Activated CD4-positive, alpha-beta T cell treated with anti-CD3 and anti-CD28 coated beads for 36 hours (primary cell): ENCODE measurements at places on chromosomes 2 and 18. TPM values are rescaled to one million over a fixed set of nuclear protein-coding genes. Genes with fewer than 3 reads are reported as not detected.

Gene C2orf78
- not detected for total RNA-seq

Gene ALKAL2
- total RNA-seq, result not detected

GRCh38 chr2:54471221-54471711 is 15.1 kb downstream of the SPTBN1 start:
- no peak overlapping the region for H3K27ac ChIP-seq
- no peak for DNase-seq
- H3K4me1 ChIP-seq, result no peaks in the 10 kb centered on the region
- H3K27me3 ChIP-seq, result peaks cover 3% of the 10 kb centered on the region
- no peak overlapping the region for H3K4me3 ChIP-seq

DNA sequence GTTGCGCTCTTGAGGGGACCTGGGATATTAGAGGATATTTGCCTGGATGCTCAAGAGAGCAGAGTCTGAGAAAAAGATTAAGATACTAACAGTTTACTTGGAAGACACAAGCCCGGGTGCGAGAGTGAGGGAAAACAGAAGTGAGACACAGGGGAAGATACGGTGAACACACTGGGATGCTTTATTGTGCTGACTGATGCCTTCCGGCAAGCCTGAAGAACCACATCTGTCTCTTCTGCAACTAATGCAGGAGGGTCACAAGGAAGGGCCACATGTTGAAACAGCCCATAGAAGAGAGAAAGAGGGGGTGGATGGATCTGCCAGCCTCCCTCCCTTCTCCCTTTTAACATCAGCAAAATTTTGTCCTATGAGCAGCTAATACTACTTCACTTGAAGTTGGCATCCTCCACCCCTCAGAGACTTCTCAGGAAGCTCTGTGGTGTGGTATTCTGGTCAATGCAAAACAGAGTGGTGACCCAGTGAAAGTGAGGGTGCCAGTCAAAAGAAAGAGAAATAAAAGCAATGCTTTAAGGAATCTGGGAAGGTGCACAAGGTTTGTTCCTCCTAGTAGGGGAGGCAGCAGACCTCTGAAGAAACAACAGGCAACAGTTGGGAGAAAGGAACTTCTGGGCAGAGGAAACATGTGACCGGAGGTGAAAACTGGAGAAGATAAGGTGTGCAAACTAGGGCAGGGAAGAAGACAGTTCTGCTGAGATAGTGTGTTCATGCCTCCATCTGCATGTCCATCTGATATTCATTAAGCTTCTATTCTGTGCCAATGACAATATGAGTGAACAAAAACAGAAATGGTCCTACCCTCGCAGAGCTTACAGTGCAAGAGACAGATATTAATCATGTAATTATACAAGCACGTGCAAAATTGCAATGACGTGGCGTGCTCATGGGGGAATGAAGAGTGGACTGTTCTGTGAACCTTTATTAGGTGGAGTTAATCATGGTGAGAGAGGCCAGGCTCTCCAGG is 107.1 kb downstream of the LYPD6B start:
- no peak for DNase-seq
- no peak overlapping the region for H3K27ac ChIP-seq
- H3K4me1 ChIP-seq, result no peaks in the 10 kb centered on the region
- H3K27me3 ChIP-seq, result peaks cover 9% of the 10 kb centered on the region
- no peaks in the 10 kb centered on the region for H3K36me3 ChIP-seq
- no peak overlapping the region for H3K4me3 ChIP-seq

DNA sequence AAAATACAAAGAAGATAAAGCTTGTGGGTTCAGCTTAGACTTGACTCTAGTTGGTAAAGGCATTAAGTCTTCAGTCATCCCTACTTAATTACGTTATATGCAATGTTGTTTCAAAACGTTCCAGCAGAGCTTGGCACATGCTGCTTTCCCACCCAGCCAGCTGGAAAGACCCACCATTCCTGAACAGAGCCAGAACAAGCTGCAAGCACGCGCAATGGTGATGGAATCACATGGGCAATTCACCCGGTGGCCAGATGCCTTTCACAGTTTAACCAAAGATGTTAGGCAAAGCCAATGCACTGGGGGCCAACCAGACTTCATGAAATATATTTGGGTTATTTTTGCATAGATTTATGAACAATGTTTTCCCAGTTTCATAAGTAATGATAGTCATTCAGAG is 123.4 kb upstream of the CDH20 start:
- H3K27me3 ChIP-seq, result no peaks in the 10 kb centered on the region
- no peak overlapping the region for H3K4me3 ChIP-seq

- no peaks in the 10 kb centered on the region for H3K36me3 ChIP-seq
- H3K4me1 ChIP-seq, result peaks cover 34% of the 10 kb centered on the region
These were observed 744 bp downstream of the POU3F3 start for GRCh38 chr2:104854498-104855220.

DNA sequence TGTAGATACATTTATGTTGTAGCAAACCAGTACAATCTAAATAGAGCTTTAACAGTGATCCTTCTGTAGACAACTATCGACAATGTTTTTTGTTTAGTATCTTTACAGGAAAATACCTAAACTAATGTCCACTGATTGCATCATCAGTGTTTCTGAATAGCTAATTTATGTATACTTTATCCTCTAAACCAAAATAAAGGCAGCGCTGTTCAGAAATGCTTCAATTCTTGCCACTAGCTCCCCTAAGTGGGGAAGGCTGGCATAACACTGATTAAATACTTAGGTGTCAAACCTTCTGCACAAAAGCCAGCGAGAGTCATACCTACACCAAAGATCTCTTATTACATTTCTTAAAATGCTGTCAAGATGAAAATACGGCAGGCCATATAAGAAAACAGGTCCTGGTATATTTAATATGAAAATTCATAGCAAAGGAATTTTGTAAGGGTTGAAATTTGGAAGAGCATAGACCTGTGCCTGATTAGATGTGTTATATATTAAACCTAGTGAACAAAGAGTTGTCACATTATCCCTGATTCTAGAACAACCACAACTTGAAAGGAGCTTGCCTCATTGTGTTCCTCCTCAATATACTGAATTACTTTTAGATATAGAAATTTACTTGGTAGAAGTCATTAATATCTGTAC is 1693.4 kb upstream of the SLC39A10 start:
- no peak overlapping the region for H3K4me3 ChIP-seq
- no peaks in the 10 kb centered on the region for H3K36me3 ChIP-seq
- DNase-seq, result peak; percentile 10
- no peak overlapping the region for H3K27ac ChIP-seq
- no peaks in the 10 kb centered on the region for H3K4me1 ChIP-seq
